ENCODE measurements at places on chromosomes 5 and 9.

- no peak for DNase-seq
Measured at GRCh38 chr5:32165597-32165996, 8.5 kb downstream of the GOLPH3 start.

- DNase-seq, result no peak
Measured at GRCh38 chr5:68612972-68613371, 397.4 kb downstream of the PIK3R1 start.

- no peak for DNase-seq
Measured at GRCh38 chr5:113792806-113793205, 279.3 kb downstream of the YTHDC2 start.

- no peak for DNase-seq
Measured at GRCh38 chr9:137127301-137128157, 11.4 kb upstream of the GRIN1 start.

DNA sequence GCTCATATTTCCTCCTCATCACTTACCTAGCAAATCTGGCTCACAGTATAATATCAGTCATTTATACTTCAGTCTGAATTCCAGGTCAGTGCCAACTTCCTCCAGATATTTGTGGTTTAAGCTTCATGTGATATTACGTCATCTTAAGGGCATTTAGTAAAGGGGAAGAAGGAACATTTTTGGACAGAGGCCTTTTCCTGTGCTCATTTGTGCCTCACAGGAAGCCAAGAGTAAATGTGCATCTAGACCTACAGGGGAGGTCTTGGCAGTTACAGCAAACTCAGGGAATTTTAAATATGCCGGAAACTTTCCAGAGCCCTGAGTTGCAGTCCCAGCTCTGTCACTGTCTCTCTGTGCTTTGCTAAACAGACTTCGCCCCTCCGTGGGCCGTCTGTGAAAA, 12.3 kb upstream of the KCNIP1 start:
- peak; percentile 78 for DNase-seq

DNA sequence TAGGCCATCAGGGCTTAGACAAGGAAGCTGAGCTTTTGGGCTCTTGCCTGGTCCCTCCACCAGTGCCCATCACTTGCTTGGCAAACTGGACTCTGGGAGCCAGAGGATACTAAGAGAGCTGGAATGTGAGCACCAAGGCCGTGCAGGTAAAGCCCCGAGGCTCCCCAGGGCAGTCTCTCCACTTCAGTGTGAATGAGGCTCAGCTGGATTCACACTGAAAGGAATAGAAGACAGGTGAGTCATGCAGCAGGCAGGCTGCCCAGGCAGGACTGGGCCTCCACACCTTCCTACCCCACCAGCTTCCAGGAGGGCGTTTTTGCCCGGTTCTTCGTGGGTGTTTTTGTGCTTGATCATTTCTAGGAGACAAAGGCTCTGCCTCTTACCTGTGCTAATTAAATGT, 7.3 kb upstream of the CTSV start:
- peak; percentile 49 for DNase-seq

GRCh38 chr9:110206389-110206788, 1.6 kb downstream of the C9orf152 start:
- DNase-seq, result no peak

GRCh38 chr9:135930446-135931345, 23.4 kb upstream of the CAMSAP1 start:
- DNase-seq, result no peak

- DNase-seq, result no peak
Measured at GRCh38 chr9:8857926-8858595, 1058.5 kb upstream of the DMAC1 start.
